ENCODE measurements at places on chromosomes 2 and 18. TPM values are rescaled to one million over a fixed set of nuclear protein-coding genes. Genes with fewer than 3 reads are reported as not detected.

- DNase-seq = peak; percentile 60
These were observed 43.6 kb upstream of the IHH start for GRCh38 chr2:219104107-219105035.

DNA sequence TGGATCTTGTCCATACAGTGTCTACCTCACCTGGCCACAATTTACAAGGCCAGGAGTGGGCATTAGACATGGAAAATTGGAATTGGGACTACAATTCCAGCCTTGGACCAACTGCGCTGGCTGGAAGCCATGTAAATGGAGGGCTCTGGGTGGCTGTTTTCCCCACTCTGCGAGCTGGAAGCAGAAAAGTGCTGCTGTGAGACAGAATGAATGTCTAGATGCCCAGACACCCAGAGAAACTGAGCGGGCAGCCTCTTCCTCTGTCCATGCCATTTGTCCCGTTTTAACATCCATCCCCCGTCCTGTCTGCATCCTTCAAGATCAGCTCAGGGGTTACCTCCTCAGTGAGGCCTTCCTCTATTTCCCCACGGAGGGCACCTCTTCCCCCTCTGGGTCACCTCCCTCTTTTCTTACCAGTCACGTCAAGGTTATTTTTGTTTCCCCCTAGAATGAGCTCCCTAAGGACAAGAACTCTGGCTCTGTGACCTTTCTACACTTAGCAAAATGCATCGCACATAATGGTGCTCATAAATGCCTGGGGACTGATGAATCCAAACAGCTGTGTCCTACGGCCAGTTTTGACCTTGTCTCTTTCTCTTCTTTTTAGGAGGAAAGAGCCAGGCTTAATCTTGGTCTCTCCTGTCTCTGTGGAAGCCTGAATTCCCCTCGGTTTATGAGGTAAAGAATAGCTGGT lies 41.2 kb downstream of the MCFD2 start:
- DNase-seq = no peak

DNA sequence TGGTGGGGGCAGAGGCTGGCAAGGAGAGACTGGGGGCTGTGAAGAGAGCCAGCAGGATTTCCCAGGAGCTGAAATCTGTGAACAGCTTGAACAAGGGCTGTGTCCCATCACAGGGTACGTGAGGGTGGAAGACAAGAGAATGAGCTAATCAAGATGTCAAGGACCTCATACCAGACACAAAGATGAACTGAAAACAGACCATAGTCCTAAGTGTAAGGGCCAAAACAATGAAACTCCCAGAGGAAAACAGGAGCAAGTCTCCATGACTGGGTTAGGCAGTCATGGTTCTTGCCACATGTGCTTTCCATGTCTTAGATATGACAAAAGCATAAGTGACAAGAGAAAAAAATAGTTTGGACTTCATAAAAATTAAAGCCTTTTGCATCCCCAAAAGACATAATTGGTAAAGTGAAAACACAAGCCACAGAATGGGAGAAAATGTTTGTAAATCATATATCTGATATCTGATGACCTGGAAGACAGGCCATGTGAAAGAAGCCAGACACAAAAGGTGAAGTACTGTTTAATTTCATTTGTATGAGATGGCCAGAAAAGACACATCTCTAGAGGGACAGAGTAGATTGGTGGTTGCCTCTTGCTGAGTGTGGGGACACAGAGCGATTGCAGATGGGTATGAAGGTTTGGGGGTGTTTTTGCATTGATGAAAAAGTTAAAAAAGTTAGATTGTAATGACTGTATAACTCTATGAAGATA lies 67.6 kb downstream of the FHOD3 start:
- no peak for DNase-seq

DNA sequence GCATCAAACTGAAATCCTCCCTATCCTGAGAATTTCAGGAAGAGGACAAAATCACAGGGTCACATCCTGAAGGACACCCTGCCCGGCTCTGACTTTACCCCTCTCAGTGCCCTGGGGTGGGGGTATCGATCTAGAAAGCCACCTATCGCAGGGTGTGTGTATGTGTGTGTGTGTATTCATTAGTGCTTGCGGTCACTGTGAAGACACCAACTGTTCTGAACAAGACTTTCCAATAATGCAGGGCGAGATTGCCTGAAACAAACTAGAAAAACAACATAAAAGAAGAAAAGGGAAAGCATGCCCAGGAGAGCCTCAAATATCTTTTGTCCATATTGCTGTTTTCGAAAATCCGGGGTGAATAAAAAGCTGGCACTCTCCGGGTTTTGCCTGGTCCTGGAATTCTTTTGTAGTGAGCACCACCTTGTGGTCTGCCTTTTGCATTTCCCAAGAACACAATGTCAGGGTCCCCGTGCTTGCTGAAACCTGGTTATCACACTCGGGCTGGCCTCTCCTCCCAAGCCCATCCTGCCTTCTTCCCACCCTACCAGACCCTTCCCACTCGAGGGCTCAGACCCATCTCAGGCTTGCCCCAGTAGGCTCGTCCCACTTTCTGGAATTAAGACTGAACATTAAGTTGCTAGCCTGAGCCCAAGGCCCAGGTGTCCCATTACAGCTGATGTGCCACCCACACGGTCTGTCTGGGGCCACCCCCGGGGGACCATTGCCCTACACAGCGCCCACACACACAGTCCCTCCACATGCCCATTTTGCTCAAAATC lies 25.0 kb upstream of the COPS8 start:
- peak; percentile 71 for DNase-seq

Gene MAP3K19
- polyA plus RNA-seq = not detected
